Aortic smooth muscle cell (primary cell): ENCODE measurements at places on chromosomes 1 and 21. TPM values are rescaled to one million over a fixed set of nuclear protein-coding genes. Genes with fewer than 3 reads are reported as not detected.

C4BPA gene
- total RNA-seq = not detected in 2 replicates

ARV1 gene
- total RNA-seq = 15.7 and 17.1 TPM in 2 replicates

CDK11A gene
- total RNA-seq = 11.7 and 12.9 TPM in 2 replicates

OVAAL gene
- total RNA-seq = not detected in 2 replicates

CDC20 gene
- 27.0 and 37.4 TPM in 2 replicates for total RNA-seq

RXFP4 gene
- total RNA-seq = 0.12 TPM in 1 of 2 replicates, not detected in the other

PGLYRP3 gene
- total RNA-seq = not detected in 2 replicates

UBE2Q1 gene
- total RNA-seq = 25.4 and 25.9 TPM in 2 replicates

ESRRG gene
- 0.06 and 0.13 TPM in 2 replicates for total RNA-seq

DRAXIN gene
- total RNA-seq = 0.50 and 0.53 TPM in 2 replicates

SHE gene
- total RNA-seq = 0.93 and 2.4 TPM in 2 replicates

LGALS8 gene
- 63.9 and 65.8 TPM in 2 replicates for total RNA-seq

SLC9A1 gene
- 5.0 and 12.0 TPM in 2 replicates for total RNA-seq

FAM177B gene
- total RNA-seq = not detected in 2 replicates

IGSF21 gene
- total RNA-seq = not detected in 2 replicates

KCNA2 gene
- total RNA-seq = not detected in 2 replicates

LCE7A gene
- not detected in 2 replicates for total RNA-seq

CLDN14 gene
- total RNA-seq = 0.13 and 0.25 TPM in 2 replicates

NTNG1 gene
- total RNA-seq = 0.06 and 0.13 TPM in 2 replicates
